ENCODE measurements at places on chromosomes 1 and 21. TPM values are rescaled to one million over a fixed set of nuclear protein-coding genes. Genes with fewer than 3 reads are reported as not detected.

DNA sequence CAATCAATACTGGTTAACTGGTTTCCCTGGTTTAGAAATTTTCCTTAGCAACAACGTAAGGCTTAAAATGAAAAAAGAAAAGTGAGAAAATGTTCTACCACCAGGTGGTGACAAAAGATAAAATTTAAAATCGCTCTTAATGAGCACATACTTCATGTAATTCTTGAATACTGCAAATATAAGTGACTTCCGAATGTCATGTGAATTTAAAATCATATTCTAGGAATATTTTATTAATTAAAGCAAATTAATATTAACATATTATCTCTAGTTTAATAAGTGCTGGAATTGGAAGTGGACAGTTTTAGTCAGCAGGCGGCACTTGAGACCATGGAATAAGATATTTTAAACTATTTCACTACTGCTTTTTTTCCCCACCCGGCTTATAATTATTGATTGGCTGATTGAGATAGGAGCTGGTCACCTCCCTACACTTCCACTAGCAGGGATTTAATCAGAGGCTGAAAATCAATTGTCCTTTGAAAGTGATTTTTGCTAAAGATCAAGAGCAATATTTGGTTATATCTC is 5.0 kb upstream of the ADAMTS1 start:
- DNase-seq: peak; percentile 49

The KIF17 gene
- 0.36 TPM for total RNA-seq

GRCh38 chr1:67590329-67590728 is 94.7 kb upstream of the GADD45A start:
- peak; percentile 86 for DNase-seq

DNA sequence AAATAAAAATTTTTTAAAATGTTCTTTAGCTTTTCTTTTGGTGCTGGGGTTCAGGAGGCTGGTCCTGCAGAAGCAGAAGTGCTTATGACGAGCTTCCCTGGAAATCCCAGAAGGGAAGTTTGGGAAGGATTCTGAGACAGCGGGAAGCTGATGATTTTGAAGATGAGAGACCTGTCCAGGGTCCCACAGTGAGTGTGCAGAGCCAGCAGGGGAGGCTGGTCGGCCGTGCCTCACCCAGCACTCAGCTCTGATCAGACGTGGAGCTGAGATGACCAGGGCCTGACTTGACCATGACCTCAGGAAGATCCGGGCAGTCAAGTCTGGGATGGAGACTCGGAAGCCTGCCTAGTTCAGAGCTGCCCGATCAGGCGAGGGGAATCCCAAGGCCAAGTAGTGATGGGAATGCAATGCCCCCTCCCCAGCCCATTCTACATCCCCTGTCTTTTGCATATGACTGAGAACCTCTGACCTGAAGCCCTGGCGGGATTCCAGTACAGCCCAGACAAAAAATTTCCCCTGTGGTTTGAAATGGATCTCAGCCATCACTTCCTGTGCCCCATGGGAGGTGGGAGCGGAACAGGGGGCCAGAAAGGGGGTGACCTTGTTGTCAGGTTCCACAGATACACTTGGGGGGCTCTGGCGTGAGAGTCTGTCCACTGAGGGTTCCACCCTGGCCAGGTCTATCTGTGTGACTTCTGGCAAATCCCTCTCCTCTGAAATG is 96.8 kb upstream of the RUNX3 start:
- peak; percentile 66 for DNase-seq

DNA sequence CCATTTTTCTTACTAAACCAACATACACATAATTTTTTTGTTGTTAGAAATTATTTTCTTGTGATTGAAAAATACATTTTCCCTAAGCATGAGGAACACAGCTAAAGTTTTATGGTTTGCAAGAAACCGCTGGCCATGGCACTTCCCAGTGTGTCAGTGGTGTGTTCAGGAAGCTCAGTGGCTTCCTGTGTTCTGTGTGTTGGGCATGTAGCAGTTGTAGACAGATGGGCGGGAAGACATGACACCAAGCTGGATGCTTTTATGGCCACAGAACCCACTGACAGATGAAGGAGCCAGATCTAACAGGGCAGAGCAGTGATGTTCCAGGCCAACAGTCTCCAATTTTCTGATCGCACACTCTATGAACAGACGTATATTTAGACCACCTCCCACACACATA is 119.8 kb downstream of the GALNT2 start:
- DNase-seq: no peak

DNA sequence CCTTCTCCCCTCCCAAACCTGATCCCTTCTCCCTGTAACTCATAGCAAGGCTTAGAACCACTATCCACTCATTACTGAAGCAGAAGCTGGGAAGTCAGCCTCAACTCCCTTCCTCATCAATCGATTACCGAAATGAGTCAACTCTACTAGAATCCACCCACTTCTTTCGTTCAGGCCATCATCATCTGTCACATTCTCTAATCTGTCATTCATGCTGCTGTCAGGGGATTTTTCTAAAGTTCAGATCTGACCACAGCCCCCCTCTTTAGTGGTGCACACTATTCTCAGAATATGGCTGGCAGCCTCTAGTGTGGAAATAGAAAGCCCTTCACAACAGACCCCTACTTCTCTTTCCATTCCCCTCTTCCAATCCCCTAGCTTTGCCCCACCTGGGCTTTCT is 5.1 kb downstream of the NT5C1A start:
- DNase-seq: no peak

- DNase-seq: no peak
These were observed 3.7 kb downstream of the PEF1 start for GRCh38 chr1:31640964-31641363.

DNA sequence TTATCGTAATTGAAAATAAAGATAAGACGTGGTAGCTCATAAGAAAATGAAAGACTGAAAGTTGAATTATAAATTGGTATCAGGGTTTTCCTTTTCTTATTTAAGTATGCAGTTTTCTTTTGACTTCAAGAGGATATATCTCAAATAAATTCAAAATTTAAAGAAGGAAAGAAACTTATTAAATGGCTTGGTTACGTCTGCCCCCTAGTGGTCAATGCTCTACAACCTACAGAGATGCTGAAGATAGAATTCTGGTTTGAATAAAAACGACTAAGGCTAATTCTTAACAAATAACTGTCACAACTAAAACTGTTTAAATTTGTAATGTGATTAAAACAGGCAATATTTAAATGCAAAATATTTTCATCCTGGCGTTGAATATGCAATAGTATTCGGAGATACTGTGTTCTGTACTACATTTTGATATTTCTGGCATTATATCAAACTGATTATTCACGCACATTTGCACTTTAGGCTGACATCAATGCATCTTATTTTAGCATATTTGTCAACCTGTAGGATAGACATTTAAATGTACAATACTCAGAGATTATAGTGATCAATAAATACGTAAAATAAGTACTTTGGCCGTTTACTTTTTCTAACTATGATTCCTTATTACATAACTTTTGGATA is 26.8 kb downstream of the IFI44 start:
- no peak for DNase-seq

GRCh38 chr21:42261829-42262200 is 42.9 kb downstream of the ABCG1 start:
- peak; percentile 38 for DNase-seq

GRCh38 chr1:160151303-160151702 is at the start of gene ATP1A4:
Gene ATP1A4, plus strand, starts transcription at chr1:160151603. Its CDS starts 438 bp downstream, at chr1:160152041.
- DNase-seq: no peak

The RAB7B gene
- total RNA-seq: 7.7 TPM
